HFFc6 (cell line): ENCODE measurements at places on chromosomes 4 and X.

DNA sequence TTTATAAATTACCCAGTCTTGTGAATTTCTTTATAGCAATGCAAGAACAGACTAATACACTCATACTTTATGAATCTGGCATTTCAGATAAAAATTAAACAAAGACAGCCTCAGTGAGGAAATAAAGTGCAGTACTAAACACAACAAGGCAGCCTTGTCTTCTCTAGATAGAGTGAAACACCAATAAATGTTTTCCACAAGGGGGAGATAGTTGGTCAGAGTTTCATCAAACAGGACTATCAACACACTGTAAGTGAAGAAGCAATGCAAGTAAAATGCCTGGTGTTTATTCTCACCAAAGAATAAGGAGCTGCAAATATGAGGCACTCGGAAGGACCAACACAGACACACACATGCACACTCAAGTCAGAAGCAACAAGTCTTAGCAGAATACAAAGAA, 62.8 kb downstream of the FAM9B start:
- peak; percentile 66 for DNase-seq

DNA sequence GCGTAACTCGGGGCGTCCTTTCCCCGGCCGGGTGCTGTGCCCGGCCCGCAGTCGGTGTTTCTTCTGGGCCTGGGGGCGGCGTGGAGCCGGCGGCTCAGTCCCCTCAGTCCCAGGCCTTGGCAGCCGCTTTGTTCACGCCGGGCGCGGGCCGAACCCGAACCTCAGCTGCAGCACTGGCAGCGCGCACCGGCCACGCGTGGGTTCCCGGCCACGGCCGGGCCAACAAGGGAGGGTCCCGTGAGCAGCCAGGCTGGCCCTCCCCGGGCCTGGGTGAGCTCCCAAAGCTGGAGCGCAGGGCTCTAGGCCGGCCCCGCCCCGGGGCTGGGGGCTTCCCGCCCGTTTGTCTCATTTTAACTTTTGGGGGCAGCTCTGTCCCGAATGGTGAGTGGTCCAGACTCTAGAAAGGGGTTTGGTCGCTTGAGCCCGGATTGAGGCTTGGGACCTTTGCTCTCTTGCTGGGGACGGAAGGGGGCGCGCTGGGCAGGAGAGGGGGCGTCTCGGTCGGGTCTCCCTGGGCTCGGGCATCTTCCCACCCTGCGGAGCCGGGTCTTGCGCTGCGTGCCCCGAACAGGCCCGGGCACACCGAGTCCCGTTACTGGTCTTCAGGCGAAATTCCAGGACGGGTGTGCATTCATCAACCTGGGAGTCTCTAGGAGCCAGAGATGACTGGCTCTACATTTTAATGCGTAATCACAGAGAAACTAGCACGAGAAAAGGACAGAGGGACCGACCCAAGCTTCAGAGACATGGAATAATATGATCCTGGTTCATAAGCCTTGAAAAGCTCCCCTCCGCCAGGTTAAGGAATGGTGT, 177.1 kb downstream of the CBR4 start:
- DNase-seq: peak; percentile 33

GRCh38 chr4:24801136-24801855, 5.9 kb downstream of the SOD3 start:
- DNase-seq: no peak

- no peak for DNase-seq
These were observed 977 bp downstream of the RNF175 start for GRCh38 chr4:153758688-153759406.

DNA sequence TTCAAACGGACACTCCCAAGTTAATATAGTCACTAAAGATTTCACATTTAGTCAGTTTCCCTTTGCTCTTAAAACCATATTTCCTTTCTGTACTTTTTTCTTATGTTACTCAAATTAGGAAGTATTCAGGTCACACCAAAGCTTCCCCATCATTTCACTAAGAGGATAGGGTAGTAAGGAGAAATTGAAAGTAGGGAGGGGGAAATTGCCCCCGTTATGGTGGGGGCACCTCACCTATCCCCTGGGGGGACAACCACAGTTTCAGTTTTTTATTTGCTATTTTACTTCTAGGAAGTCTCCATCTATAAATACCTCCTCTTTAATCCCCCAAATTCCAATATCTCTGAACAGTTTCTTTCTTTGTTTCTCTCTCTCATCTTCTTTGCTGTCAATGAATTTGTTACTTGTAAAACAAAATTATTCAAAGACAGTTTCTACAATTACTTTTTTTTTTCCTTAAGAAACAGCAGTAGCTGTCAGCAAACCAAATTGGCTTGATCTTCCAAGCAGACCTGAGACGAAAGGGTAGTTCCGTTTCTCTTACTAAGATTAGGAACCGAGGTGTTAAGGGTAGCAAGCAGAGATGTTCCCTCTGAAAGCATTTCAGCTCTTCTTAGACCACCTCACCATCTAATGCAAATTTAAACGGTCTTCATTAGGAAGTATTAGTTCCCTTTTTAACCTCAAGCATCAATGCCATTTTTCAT, 160.2 kb upstream of the KLF3 start:
- no peak for DNase-seq

DNA sequence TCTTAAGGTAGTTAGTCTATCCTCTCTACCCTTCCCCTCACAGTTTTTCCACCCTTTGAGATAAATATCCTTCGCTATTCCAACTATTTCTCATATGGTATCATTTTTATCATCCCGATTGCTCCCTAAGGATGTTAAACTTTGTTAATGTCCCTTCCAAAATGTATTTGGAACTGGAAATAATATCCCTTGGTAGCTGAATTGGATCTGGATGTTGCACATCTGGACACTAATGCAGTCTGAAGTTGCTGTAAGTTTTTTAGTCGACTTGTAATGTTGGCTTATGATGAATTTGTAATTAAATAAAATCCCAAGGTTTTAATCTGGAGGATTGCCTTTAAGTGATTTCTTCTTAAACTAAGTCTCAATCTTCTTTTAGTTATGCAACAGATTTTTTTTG, 22.5 kb downstream of the XIAP start:
- no peak for DNase-seq

GRCh38 chrX:99857455-99857854, 552.6 kb downstream of the PCDH19 start:
- DNase-seq: no peak

DNA sequence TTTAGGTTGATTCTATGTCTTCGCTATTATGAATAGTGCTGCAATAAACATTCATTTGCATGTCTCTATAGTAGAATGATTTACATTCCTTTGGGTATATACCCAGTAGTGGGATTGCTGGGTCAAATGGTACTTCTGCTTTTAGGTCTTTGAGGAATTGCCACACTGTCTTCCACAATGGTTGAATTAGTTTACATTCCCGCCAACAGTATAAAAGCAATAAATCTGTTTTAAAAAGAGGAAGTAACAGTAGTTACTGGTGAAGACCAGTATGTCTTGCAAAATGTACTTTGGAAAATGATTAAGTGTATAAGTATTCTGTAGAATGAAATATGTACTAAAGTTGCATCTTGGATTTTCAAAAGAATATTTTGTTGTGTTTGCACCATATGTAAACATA, 77.3 kb downstream of the SHROOM4 start:
- no peak for DNase-seq

DNA sequence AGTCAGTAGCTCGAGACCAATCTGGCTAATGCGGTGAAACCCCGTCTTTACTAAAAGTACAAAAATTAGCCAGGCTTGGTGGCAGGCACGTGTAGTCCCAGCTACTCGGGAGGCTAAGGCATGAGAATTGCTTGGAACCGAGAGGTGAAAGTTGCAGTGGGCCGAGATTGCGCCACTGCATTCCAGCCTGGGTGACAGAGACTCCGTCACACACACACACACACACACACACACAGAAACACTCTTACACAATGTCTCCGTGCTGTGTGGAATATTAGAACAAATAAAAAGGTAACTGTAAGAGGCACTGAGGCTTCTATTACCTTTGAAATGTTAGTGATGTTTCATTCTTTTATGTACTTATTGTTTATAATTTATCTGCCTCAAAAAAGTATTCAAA, 326.6 kb downstream of the GPAT3 start:
- no peak for DNase-seq

- DNase-seq: no peak
These were observed 56.7 kb downstream of the ADGRG2 start for GRCh38 chrX:19065535-19065934.
